ENCODE measurements at places on chromosomes 12 and 14.

DNA sequence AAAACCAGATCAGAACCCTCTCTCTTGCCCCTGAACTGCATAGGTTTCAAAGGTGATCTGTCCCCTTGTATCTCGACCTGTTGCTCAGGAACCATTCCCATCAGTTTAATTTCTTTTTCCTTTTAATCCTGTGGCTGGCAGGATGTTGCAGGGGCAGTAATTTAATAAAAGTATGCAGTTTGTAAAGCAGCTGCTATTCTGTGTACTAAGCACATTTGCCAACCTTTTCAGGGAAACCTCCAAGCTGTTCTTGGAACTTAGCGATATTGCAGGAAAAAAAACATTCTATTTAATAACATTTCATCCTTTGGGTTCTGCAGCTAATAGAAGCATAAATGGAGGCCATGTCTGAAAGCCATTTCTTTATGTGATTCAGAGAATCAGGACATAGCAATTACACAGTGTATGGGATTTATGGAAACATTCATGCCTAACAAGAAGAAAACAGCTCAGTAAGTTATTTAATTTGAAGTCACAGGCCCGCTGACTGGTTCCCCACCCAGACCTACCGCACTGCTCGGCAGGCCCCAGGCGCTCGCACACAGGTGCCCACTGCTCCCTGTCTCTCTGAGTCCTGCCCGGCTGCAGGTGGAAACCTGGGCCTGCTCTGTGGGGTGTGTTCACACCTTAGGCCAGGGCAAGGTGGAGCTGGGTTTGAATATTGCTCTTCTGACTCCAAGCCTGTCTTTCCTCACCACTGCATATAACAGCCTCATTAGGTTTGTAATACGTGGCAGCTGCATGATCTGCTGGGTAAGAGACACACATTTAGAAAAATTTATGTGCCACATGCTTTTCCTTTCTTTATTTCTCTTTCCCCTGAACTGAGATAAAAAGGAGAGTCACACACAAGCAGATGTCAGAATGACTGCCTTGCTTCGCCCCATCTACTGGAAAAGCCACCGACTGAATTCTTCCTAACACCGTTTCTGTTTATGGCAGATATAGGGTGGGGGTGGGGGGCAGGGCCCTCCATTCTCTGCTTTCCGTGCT is 119.7 kb downstream of the SLC25A47 start:
- no peak for DNase-seq

DNA sequence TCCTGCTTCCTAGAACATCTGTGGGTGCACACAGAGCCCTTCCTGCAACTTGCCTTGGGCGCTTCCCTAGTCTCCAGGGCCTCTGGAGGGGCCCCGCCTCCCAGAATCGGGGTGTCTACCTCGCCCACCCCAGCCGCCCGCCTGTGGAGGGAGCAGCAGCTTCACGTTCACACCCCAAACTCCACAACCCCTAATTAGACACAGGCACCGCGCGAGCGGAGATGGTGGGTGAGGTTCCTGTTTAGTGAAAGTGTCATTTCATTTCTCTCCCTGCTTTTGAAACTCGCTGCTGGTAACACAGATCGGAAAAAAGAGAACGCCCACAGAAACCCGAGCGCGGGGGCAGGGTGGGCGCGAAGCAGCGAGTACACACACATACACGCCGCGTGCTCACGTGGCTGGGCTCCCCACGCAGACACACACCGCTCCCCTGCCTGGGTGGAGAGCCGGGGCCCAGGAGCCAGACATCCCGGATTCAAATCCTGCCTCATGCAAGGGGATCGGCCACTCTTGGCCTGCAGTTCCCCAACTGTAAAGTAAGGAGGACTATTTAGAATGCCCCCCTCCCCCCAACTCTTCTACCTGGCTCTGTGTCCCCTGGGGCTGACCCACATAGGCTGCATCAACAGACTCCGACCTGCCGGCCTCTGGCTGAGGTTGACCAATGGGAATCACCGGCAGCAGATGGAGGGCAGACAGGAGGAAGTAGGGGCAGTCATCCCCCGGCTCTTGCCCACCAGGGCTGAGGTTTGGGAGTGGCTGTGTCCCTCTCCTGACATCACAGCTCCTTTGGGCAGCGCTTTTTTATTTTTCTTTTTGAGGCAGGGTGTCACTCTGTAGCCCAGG is 79.2 kb upstream of the NCOR2 start:
- DNase-seq: peak; percentile 55

GRCh38 chr14:79554816-79555215 is 656.5 kb downstream of the DIO2 start:
- no peak for DNase-seq

GRCh38 chr14:22549324-22549962 is 39.6 kb downstream of the DAD1 start:
- DNase-seq: no peak

- no peak for DNase-seq
Observed at GRCh38 chr12:42262271-42262670, 24.2 kb upstream of the YAF2 start.

DNA sequence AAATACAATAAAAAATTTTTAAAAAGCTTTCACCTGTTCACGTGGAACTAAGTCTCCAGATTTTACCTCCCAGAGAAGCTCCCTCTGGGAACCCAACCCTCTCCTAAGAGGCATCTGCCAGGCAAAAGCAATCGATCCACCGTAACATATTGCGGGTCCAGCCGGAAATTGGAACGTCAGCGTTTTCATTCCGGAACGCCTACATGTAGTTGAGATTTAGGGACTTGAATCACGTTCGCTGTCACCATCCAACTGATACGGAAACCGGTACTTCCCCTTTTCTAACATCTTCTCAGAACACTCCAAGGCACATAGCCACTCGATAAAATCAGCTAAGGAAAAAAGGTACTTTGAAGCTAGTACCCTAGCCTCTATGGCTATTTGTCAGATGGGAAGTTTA is 70.3 kb downstream of the COX16 start:
- peak; percentile 38 for DNase-seq

- DNase-seq: no peak
Observed at GRCh38 chr12:76702946-76703345, 61.0 kb upstream of the ZDHHC17 start.

DNA sequence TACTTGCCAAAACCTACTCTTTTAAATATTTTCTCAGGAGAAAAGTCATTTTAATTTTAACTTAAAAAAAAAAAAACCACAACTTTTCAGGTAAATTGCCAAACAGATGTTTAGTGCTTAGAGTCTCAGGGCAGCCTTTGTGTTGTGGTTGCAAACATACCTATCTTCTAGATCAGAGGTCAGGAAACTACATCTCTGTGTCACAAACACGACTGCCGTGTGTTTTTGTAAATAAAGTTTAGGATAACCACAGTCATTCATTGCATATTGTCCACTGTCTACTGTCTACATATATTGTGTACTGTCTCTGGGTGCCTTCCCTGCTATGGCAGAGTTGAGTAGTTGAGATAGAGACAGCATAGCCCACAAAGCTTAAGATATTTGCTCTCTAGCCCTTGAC is 48.9 kb downstream of the DYRK2 start:
- DNase-seq: no peak

DNA sequence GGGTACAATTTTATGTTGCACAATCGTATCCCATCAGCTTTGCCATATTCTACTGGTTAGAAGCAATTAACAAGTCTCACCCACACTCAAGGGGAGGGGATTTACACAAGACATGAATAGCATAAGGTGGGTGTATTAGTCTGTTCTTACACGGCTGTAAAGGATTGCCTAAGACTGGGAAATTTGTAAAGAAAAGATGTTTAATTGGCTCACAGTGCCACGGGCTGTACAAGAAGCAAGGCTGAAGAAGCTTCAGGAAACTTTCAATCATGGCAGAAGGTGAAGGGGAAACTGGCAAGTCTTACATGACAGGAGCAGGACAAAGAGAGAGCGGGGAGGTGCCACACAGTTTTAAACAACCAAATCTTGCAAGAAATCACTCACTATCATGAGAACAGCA is 231.8 kb upstream of the AMIGO2 start:
- no peak for DNase-seq

- DNase-seq: no peak
Observed at GRCh38 chr14:62364161-62364560, 601.9 kb downstream of the SNAPC1 start.

GRCh38 chr12:131436922-131437705 is 273.8 kb upstream of the SFSWAP start:
- no peak for DNase-seq

DNA sequence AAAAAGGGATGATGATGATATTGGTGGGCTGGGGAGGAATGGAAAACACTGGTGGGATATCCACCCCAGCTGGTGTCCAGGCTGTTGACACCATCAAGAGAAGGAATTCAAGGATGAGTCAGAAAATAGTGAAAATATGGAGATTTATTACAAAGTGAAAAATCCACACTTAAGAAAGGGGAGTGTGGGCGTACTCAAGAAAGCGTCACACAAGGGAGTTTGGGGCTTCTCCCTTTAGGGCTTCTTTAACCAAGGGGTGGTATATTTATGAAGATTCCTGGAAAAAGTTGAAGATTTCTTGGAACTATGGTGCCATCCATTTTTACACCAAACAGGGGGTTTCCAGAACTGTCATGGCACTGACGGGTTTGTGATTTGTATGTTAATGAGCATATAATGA is 63.1 kb upstream of the ARID2 start:
- no peak for DNase-seq

GRCh38 chr14:69673104-69673503 is 61.7 kb downstream of the SUSD6 start:
- DNase-seq: no peak

DNA sequence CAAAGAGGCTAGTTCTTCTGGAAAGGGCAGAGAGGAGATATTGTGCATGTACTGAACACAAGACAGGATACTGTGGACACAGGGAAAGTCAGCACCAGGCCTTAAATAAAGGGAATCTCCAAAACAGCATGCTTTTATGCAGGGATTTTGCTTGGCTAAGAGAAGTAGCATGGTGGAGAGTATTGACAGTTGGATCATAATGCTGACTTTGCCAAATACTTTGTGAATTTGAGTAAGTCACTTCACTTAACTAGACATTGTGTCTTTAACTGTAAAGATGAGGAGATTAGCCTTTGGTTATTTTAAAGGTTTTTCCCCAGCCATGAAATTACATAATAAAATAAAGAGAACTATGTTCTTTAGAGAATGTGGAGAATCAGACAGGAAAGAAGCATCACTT is 24.5 kb downstream of the GALNT8 start:
- no peak for DNase-seq

- no peak for DNase-seq
Observed at GRCh38 chr14:56150645-56151345, 32.6 kb downstream of the PELI2 start.

DNA sequence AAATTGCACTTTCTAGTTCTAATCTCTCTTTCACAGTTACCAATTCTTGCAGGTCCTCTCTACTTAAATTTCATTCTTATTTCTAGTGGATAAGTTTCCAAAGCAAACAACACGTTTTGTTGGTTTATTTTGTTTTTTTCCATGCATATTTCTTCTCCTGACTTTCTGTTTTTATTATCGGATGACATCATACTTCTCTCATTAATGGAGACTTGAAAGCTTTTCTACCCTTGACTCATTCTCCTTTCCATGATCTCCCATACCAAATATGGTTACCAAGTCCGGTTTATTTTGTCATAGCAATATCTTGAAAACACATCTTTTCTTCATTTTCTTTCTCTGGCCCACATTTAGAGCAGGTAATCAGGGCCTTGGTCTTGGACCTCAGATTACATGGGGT is 796.5 kb downstream of the GALC start:
- DNase-seq: no peak

- DNase-seq: no peak
Observed at GRCh38 chr12:78963439-78964227, 99.1 kb downstream of the SYT1 start.

DNA sequence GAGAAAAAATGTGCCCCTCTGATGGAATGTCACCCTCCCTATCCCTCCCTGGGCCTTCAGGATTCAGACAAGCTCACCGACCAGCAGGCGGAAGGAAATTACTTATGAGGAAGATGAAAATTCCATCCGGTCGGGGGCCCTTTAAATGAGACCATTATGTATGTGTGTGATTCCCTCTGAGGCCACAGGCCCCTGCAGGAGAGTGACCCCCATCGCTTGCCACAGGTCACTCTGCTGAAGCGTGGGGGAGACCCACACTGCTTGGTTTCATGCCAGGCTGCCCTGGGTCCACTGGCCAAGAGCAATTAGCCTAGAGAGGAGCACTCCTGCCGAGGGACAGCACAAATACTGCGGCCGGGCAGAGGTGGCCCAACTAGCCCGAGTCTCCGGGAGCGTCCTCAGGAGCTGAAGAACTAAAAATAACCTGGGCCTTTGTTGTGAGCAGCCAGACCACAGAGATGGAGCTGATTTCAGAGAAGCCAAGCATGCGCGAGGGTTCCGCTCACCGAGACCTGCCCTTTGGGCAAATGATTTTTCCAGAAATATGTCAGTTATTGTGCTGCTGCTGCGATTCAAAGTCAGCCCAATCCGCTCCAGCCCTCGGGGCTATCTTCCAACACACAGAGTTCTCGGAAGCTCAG is 276.4 kb downstream of the DPF3 start:
- DNase-seq: no peak

DNA sequence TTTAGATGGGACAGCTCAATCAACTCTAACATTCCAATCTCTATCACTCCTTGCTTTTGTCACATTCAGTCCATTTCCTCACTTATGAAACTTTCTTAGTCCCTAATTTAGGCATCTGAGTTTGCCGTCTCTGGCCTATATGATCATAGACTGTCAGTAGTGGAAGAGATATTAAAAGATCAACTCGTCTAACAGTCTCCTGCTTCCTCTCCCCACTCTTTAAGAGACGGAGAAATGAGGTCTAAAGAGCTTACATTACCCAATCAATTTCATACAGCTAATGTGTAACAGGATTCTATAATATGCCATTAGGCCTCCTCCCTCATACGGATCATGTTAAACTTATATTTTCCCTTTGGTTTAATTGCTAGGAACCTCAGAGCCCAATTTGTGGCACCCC is 6.5 kb upstream of the ATP23 start:
- no peak for DNase-seq

DNA sequence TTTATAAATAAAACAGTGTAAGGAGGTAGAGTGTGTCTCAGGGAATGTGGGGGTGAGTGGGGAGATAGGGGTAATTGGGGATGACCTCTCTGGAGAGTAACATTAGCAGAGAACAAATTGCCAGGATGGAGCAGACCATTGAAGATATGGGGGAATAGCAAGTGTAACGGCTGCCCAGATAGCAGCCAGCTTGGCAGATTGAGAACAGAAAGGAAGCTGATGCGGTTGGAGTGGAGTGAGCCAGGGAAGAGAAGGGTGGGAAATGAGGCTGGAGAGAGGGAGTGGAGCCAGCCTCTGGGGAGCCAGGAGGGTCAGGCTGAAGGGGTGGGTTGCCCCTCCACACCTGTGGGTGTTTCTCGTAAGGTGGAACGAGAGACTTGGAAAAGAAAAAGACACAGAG is 5.6 kb upstream of the ADCK1 start:
- DNase-seq: no peak

- no peak for DNase-seq
Observed at GRCh38 chr14:73802431-73803188, 49.0 kb upstream of the PTGR2 start.

- DNase-seq: no peak
Observed at GRCh38 chr12:128103152-128103551, 163.8 kb upstream of the TMEM132C start.

Data from activated CD4-positive, alpha-beta T cell treated with anti-CD3 and anti-CD28 coated beads for 24 hours (primary cell).